ENCODE measurements at places on chromosomes 3 and 15. TPM values are rescaled to one million over a fixed set of nuclear protein-coding genes. Genes with fewer than 3 reads are reported as not detected.

Gene CKMT1A
- total RNA-seq: not detected

DNA sequence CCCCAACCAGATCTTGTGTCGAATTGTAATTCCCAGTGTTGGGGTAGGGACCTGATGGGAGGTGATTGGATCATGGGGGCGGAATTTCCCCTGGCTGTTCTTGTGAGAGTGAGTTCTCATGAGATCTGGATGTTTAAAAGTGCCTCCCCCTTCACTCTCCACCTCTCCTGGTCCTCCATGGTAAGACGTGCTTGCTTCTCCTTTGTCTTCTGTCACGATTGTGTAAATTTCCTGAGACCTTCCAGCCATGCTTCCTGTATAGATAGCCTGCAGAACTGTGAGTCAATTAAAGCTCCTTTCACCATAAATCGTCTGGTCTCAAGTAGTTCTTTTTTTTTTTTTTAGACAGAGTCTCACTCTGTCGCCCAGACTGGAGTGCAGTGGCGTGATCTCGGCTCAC is 42.3 kb downstream of the NR1D2 start:
- H3K27me3 ChIP-seq: no peaks in the 10 kb centered on the region
- no peak overlapping the region for H3K4me3 ChIP-seq
- DNase-seq: no peak
- H3K36me3 ChIP-seq: no peaks in the 10 kb centered on the region
- no peak overlapping the region for H3K27ac ChIP-seq

GRCh38 chr15:69194854-69195253 is 34.4 kb downstream of the GLCE start:
- DNase-seq: no peak
- H3K4me1 ChIP-seq: peaks cover 7% of the 10 kb centered on the region
- H3K27me3 ChIP-seq: no peaks in the 10 kb centered on the region
- no peak overlapping the region for H3K27ac ChIP-seq
- no peaks in the 10 kb centered on the region for H3K36me3 ChIP-seq
- no peak overlapping the region for H3K4me3 ChIP-seq

- H3K4me1 ChIP-seq: no peaks in the 10 kb centered on the region
- no peaks in the 10 kb centered on the region for H3K27me3 ChIP-seq
- no peaks in the 10 kb centered on the region for H3K36me3 ChIP-seq
- no peak for DNase-seq
- H3K4me3 ChIP-seq: no peak overlapping the region
- H3K27ac ChIP-seq: no peak overlapping the region
Measured at GRCh38 chr3:50483374-50483773, 20.1 kb downstream of the CACNA2D2 start.
